ENCODE measurements at places on chromosomes 5 and 9.

DNA sequence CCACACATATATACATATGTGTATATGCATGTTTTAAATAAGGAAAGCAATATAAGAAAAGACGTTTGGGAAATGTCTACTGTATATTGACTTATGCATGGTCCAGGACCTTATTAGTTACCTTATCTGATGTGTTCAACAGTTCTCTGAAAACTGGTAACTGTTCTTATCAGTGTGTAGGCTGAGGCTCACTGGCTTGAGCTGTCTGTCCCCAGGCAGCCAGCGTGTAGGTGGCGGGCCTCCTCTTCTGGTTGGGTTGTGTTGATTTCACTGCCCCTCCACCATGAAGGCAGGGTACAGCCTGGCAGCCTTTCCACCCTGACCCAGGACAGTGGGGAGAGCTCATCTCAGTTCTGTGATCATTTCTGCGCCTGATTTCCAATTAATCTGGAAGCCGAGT is 38.7 kb upstream of the SEMA4D start:
- DNase-seq, result no peak

DNA sequence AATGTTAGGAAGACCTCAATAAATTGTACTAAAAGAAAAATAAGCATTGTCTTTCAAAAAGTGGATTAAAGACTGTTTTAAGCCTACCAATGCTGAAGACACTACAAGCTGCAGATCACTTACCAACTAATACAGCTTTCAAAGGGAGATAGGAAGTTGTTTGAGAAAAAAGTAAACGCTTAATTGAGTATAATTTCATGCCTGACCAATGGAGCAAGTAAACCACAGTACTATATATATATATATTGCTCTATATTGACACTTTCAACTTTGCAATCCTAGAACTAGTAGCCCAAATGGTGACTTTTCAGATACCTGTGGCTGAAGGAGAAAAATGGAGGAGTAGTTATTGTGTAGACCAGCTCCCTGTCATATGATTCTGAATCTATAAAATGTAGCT is 85.7 kb downstream of the FREM1 start:
- no peak for DNase-seq

DNA sequence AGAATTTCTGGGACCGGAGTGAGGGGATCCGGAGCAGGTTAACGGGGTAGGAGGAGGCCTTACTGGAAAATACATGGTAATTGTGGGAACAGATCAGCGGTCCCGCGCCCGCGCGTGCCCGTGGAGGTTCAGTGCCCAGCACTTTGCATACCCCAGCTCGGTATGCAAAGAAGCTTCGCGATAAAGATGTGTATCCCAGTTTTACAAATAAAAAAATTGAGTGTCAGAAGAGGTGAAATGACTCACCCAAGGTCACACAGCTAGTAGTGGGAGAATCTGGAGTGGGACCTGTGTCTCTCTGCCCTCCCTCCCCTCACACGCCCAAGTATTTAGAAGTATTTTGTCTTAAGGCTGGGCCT is 967 bp downstream of the NEURL1B start:
- no peak for DNase-seq

DNA sequence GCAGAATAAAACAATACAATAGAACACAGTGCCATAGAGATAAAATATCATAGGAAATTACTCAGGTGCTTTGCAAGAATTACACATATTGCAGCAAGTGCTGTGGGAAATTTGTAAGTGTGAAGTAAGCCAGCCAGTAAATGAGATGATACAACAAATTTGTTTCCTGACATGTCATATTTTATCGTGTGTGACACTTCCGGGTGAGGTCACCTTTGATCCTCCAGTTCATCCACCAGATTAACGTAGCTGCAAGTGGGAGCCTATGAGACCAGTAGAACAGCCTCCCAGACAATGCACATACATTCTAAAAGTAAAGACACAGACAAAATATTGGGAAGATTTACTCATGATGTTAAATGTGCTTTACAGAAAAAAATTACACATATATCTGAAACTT is 72.2 kb downstream of the PRDM9 start:
- DNase-seq, result no peak

DNA sequence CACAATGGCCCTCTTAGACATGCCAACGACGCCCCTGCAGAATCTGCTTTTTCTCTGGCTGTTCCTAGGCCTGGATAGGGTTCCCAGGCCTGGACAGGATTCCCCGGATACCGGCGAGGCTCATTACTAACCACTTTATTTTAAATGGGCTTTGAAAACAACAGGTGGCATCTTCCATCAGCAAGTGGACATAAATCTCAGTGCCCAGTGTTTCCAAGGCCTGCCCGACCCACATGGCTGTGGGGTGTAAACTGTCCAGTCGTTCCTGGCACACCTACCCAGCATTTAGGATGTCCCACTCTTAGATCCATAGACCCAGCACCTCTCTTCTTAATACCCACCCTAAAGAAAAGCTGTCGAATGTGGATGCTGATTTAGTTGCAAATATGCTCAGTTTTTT is 896 bp downstream of the CMBL start:
- DNase-seq, result no peak

DNA sequence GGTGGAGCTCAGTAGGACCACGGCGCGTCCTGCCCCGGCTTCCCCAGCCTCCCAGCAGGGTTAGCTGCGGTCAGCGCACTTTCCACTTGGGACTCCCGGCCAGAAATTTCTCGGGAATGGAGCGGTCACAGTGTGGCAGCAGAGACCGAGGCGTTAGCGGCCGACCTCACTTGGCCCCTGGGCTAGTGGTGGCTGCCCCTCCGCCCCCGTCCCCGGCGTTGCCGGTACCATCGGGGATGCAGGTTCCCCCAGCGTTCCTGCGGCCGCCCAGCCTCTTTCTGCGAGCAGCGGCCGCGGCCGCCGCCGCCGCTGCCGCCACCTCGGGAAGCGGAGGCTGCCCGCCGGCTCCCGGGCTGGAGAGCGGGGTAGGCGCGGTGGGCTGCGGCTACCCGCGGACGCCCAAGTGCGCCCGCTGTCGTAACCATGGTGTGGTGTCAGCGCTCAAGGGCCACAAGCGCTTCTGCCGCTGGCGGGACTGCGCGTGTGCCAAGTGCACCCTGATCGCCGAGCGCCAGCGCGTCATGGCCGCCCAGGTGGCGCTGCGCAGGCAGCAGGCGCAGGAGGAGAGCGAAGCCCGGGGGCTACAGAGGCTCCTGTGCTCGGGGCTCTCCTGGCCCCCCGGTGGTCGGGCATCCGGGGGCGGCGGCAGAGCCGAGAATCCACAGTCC is 460 bp downstream of the DMRTA1 start:
- DNase-seq, result peak; percentile 32

- DNase-seq, result peak; percentile 93
Observed at GRCh38 chr9:37027582-37028419, 6.3 kb downstream of the PAX5 start.

- no peak for DNase-seq
Observed at GRCh38 chr9:23123048-23123632, 676.5 kb downstream of the DMRTA1 start.

GRCh38 chr5:179420476-179420875 is 75.2 kb upstream of the ADAMTS2 start:
- DNase-seq, result no peak

DNA sequence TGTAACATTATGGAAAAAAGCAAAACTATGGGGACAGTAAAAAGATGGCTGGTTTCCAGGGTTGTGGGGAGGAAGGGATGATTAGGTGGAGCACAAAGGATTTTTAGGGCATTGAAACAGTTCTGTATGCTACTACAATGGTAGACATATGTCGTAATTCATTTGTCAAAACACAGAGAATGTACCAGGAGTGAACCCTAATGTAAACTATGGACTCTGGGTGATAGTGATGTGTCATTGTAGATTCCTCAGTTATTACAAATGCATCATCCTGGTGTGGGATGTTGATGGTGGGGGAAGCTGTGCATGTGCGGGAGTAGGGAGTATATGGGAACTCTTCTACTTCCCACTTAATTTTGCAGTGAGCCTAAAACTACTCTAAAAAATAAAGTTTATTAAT is 135.0 kb upstream of the GABRP start:
- no peak for DNase-seq

DNA sequence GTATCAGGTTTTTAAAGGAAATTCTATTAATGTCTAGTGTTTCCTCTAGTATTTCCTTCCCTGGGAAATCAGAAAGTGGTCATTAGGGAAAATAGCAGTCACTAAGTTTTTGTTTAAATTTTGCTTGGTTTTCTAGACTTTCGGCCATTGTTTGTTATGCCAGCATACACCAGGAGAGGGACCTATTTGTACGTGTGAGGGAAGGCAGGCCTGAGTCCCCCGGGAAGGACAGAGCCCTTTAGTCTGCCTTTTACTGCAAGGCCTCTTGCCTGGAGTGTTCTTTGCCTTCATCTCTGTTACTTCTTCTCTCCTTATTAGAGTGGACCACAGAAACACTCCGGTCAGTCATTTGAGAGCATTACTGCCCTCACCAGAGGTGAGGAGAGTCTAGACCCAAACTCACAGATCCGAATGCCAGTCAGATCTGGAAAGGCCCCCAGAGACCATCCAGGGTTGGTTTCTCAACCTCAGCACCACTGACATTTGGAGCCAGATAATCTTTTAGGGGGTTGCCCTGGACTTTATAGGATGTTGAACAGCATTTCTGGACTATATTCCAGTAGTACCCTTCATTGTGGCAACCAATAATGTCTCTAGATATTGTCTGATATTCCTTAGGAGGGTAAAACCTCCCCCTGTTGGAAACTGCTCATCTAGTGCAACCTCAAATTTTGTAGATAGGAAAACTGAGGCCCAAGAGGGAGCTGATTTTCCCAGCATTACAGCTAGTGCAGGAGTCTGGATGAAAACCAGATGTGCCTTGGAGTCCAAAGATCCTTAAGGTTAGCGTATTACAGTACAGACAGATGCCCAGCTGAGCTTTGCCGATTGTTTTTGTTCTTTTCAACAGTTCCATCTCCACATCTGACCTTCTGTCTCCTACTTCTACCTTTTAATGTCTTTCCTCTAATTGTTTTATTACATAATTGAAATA is 93.0 kb upstream of the NIPAL4 start:
- DNase-seq, result no peak

DNA sequence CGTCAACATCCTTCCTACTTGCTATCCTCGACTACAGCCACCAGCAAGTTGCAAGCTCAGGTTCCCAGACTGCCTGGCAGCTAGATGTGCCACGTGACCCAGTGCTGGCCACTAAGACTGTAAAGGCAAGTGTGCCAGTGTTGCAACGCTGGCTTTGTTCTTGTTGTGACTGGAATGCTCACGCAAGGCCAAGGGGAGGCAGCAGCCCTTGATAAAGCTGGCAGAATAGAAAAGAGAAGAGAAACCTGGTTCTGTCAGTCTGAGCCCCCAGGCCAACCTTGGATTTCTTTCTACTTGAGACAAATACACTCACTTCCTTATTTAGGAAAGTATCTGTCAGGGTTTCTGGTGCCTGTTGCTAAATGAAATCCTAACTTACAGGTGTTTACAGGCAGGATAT is 113.0 kb downstream of the KLHL3 start:
- peak; percentile 11 for DNase-seq

GRCh38 chr5:168209997-168210396 is 81.4 kb upstream of the WWC1 start:
- no peak for DNase-seq

Measured in CD4-positive, alpha-beta T cell treated with Interleukin-1 beta for 1 hour (primary cell).